ENCODE measurements at places on chromosomes 2 and 18. TPM values are rescaled to one million over a fixed set of nuclear protein-coding genes. Genes with fewer than 3 reads are reported as not detected.

DNA sequence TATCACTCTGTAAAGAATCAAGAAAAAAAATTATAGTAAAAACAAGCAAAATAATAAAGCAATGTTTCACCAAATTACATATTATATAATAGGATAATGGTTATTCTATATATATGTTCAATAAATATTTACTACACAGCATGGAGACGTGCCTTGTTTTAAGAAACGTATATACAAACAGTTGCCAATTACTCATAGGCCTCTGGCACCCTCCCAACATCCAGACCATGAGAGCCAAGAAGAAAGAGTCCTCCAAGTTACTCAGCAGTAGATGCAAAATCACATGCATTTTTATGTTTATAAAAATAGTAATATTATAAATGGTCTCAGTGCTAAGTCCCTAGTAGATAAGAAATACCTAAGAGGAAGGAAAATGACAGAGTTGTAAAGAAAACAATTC is 64.8 kb downstream of the REV1 start:
- DNase-seq: no peak

GRCh38 chr2:127695491-127696472 is 5.5 kb upstream of the SFT2D3 start:
- DNase-seq: peak; percentile 90

GRCh38 chr2:241760301-241760771 is 16.3 kb upstream of the GAL3ST2 start:
- no peak for DNase-seq

DNA sequence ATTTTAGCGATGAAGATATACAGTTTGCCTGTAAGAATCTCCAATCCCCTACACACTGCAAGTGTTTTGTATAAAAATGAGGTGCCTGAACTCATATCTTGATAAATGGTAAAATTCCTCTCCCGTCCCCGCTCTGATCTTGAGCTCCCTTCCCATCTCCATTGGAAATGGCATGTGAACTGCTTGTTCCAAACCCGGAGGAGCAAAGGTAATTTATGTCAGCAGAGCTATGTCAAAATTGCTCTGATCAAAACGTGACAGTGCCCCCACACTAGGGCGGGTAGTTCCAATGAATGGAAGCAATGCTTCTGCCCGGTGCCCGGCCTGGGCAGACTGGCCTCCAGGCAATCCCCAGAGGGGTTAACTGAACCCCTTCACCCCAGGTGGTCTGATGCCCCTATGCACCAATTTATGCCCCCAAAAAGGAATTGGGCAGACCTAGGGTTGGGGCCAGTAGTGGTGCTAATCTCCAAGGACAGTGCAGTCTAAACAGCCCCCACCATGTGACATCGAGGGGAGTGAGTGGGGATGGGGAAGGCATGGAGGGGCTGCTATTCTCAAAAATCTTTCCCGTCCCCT is 3.6 kb upstream of the GMPPA start:
- DNase-seq: no peak

GRCh38 chr2:42369532-42370229 is 8.7 kb upstream of the COX7A2L start:
- DNase-seq: no peak

GRCh38 chr18:31070206-31070605 is 27.7 kb upstream of the DSC3 start:
- DNase-seq: no peak

GRCh38 chr18:11279461-11279860 is 130.1 kb upstream of the PIEZO2 start:
- DNase-seq: no peak

DNA sequence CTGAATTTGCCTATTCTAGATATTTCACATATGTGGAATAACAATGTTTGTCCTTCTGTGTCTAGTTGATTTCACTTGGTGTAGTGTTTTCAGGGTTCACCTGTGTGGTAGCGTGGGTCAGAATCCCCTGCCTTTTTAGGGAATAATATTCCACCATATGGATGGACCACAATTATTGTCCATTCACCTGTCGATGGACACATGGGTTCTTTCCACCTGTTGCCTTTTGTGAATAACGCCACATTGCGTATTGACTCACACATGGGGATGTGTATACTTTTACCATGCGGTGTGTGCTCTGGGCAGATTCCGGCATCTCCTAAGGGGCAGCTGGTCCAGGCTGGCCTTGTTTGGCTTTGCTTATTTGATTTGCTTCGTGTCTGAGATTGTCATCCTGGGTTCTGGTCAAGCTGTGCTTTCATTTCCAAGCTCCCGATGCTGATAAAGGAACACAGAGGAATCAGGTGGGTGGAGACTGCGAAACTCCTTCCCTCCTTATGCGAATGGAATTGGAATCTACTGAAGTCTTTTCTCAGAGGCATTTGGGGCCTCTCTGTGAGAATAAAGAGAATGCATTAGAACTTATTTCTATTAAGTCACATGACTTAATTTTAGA is 18.9 kb upstream of the ALLC start:
- DNase-seq: no peak

GRCh38 chr2:162890690-162891311 is 52.2 kb upstream of the KCNH7 start:
- DNase-seq: peak; percentile 61

DNA sequence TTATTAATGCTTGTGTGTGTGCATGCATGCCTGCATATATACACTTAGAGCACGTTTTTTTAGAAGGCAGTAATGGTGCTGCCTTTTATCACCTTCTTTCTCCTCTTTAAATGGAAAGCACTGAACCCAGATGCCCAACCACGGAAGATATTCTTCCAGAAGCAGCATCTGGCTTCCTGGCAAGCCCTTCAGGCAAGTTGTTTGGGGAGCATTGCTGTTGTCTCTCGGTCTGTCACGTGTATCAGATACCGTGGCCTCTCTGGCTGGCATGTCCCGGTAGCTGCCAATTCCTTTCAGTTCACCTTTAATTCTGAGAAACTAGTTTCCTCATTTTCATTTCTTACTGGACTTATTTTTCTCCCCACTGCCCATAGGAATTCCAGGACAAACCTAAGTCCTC is 587.8 kb downstream of the ARHGAP15 start:
- no peak for DNase-seq

GRCh38 chr2:184579226-184579625 is 19.1 kb upstream of the ZNF804A start:
- no peak for DNase-seq

GRCh38 chr18:69152436-69152835 is 248.3 kb upstream of the DOK6 start:
- DNase-seq: no peak

GRCh38 chr18:35028536-35028935 is 12.7 kb upstream of the MAPRE2 start:
- no peak for DNase-seq

DNA sequence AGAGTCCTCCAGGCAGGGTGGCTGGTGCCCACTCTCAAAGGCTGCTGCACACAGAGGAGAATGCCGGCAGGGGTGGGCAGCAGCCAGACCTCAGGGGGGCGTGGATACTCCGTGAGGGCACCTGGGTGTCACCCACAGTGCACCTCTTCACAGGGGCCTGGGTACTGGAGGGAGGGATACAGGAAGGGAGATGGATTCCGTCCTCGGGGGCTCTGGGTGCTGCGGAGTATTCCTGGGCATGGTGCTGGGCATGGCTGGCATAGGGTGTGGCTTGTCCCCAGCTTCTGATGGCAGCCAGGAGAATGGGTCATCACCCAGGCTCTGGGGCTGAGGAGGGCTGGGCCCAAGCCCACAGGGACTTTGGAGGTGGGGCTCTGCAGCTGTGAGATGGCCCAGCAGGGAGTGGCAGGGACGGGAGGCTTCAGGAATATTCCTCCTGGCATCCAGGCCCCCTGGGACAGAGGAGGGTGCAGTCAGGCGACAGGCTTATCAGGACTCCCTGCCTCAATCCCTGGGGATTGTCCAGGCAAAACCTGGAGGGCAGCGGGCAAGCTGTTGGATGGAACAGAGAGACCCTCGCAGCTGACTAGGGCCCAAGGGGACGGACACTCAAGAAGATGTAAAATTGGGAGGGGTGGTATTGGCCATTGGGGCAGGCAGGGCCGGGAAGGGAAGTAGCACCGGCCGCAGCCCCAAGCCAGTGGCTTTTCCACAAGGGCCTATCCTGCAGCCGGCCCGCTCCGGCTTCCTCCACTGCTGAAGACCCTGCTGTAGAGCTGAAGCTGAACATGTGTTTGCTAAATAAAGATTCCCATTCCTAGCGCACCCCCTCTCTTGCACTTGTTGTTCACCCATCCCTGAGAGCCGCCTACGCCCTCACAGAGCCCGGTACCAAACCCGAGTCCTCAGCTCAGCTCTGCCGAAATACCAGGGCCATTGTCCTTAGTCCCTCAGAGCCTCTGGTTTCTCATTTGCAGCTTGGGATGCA is 5.7 kb upstream of the KLHL30 start:
- no peak for DNase-seq

DNA sequence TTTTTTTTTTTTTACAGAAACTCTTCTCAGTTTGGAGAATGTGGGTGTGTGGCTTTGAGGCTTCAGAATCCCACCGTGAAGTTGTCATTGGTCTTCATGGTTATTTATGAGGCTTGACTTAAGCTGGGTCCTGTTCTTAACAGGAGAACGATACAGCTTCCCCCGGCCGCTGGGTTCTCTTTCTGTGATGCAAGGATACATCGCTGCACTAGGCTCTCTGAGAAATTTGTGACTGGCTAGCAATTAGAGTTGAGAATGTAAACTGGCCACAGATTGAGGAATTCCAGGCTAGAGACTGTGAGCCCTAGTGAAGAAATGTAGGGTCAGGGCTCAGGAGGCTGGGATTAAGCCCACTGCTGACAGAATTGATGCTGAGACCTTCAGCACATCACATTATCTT is 29.8 kb downstream of the MGAT5 start:
- DNase-seq: no peak

- no peak for DNase-seq
These were observed 656.4 kb downstream of the MBD2 start for GRCh38 chr18:53567929-53568574.

DNA sequence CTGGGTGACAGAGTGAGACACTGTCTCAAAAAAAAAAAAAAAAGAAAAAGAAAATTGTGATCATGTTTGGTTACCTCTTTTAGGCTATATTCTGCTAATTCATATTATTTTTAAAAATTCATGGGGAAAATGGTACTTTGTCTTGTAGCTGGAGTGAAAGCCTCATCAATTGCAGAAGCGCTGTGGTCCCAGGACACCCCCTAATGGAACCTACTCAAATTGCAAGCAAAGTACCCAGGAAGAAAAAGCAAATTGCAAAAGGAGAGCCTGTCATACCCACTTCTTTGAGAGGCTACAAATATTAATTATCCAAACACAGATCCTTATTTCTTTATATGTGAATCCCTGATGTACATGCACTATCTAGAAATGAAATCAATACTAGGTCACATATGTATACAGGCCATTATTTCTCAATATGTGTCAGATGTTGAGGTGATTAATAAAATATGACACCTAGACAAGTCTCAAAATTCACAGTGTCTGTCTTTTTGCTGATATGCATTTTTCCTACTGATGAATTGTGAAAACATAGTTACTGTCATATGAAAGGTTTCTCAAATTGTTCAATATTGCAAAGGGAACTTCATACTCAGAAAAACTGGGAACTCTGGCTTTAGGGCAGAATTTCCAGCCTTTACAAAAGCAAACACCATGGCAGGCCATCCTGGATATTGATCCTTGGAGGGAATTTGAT is 12.6 kb downstream of the CRACDL start:
- no peak for DNase-seq

DNA sequence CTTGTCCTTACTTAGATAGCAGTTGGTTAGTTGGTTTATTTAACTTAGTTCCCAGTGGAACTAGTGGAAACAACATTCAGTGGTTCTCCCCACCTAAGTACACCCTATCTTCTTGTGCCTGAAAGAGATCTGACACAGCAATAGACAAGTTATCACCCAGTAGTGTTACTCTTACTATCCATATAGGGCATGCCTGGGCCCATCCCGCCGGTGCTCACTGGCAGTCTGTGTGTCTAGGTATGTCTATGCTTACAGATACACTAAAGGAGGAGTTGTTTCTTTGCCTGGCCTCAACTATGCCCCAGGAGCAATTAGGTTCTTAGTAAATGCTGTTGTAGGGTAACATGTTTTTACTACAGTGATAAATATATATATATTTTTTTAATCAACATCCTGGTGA is 12.0 kb upstream of the NRP2 start:
- no peak for DNase-seq

DNA sequence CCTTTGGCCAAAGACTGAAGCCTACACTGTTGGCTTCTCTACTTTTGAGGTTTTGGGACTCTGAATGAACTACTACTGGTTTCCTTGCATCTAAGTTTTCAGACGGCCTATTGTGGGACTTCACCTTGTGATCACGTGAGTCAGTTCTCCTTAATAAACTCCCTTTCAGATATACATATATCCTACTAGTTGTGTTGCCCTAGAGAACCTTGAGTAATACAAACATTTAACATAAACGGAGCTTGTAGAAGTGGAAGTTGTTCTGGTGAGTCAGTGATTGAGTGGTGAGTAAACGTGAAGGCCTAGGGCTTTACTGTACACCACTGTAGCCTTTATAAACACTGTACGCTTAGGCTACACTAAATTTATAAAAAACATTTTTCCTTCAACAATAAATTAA is 107.2 kb upstream of the CDH2 start:
- no peak for DNase-seq

- DNase-seq: peak; percentile 28
These were observed 1.4 kb upstream of the MALT1 start for GRCh38 chr18:58669731-58670378.

GRCh38 chr2:8643250-8643995 is 38.4 kb upstream of the ID2 start:
- DNase-seq: no peak

DNA sequence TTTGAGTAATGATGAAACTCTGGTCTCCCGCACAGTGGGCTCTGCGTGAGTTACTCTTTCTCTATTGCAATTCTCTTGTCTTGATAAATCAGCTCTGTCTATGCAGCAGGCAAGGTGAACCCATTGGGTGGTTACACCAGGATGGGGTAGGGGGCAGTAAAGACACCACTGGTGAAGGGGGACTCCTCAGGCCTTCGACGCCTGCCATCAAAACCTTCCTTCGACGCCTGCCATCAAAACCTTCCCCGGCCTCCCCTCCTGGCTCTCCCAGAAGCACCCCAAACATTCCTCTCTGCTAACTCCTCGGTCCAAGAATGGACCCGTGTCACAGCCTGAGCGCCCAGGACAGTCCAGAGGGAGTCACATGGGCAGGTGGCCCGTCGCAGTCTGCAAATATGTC is 4.8 kb upstream of the STARD7 start:
- DNase-seq: no peak

RGPD8 gene
- total RNA-seq: 2.3 TPM

SLC5A7 gene
- not detected for total RNA-seq

GLI2 gene
- total RNA-seq: 1.4 TPM

KATNAL2 gene
- 7.6 TPM for total RNA-seq

PSMA8 gene
- total RNA-seq: not detected

GRB14 gene
- total RNA-seq: 16.6 TPM

IKZF2 gene
- total RNA-seq: 26.0 TPM

CAVIN2 gene
- not detected for total RNA-seq

NPAS2 gene
- total RNA-seq: 157 TPM

POTEI gene
- not detected for total RNA-seq

CD302 gene
- 3.4 TPM for total RNA-seq

PLGLB2 gene
- 1.7 TPM for total RNA-seq
